ENCODE measurements at places on chromosomes 3 and 15.

- H3K36me3 ChIP-seq = no peaks in the 10 kb centered on the region
- DNase-seq = no peak
- H3K4me1 ChIP-seq = no peaks in the 10 kb centered on the region
- no peak overlapping the region for H3K27ac ChIP-seq
- H3K4me3 ChIP-seq = no peak overlapping the region
Observed at GRCh38 chr15:95439922-95440376, 890.6 kb upstream of the NR2F2 start.

GRCh38 chr15:57503911-57504598, 87.6 kb upstream of the MYZAP start:
- peaks cover 52% of the 10 kb centered on the region for H3K4me1 ChIP-seq
- H3K27me3 ChIP-seq = no peaks in the 10 kb centered on the region
- no peak overlapping the region for H3K27ac ChIP-seq
- no peak for DNase-seq
- H3K4me3 ChIP-seq = no peak overlapping the region

DNA sequence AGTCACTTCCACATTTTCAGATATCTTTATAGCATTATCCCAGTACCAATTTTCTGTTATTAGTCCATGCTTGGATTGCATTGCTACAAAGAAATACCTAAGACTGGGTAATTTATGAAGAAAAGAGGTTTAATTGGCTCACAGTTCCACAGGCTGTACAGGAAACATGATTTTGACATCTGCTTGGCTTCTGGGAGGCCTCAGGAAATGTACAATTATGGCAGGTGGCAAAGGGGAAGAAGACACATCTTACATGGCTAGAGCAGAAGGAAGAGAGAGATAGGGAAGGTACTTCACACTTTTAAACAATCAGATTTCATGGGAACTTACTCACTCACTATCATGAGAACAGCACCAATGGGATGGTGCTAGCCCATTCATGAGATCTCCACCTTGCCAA, 172.3 kb upstream of the GPR149 start:
- H3K27ac ChIP-seq = no peak overlapping the region
- no peaks in the 10 kb centered on the region for H3K4me1 ChIP-seq
- no peak overlapping the region for H3K4me3 ChIP-seq
- no peaks in the 10 kb centered on the region for H3K27me3 ChIP-seq

- H3K27me3 ChIP-seq = no peaks in the 10 kb centered on the region
- H3K27ac ChIP-seq = peak overlapping the region; percentile 89
- H3K36me3 ChIP-seq = peaks cover 6% of the 10 kb centered on the region
- peaks cover 26% of the 10 kb centered on the region for H3K4me1 ChIP-seq
- no peak for DNase-seq
Observed at GRCh38 chr3:190534386-190534785, 20.5 kb downstream of the IL1RAP start.

GRCh38 chr15:88580532-88580931, 34.1 kb upstream of the DET1 start:
- no peak overlapping the region for H3K4me3 ChIP-seq
- H3K36me3 ChIP-seq = no peaks in the 10 kb centered on the region
- no peak overlapping the region for H3K27ac ChIP-seq
- peaks cover 2% of the 10 kb centered on the region for H3K27me3 ChIP-seq
- no peak for DNase-seq

- no peaks in the 10 kb centered on the region for H3K4me1 ChIP-seq
- no peak overlapping the region for H3K4me3 ChIP-seq
- H3K27ac ChIP-seq = no peak overlapping the region
- peaks cover 50% of the 10 kb centered on the region for H3K27me3 ChIP-seq
- H3K36me3 ChIP-seq = no peaks in the 10 kb centered on the region
Observed at GRCh38 chr15:77838595-77838994, 205.9 kb upstream of the LINGO1 start.

DNA sequence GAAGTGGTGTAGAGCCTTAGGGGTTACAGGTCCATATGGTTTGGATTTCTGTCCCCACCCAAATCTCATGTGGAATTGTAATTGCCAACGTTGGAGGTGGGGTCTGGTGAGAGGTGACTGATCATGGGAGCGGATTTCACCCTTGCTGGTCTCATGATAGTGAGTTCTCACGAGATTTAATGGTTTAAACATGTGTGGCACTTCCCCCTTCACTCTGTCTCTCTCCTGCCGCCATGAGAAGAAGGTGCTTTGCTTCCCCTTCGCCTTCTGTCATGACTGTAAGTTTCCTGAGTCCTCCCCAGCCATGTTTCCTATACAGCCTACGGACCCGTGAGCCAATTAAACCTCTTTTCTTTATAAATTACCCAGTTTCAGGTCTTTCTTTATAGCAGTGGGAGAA, 43.1 kb upstream of the MFGE8 start:
- no peak overlapping the region for H3K4me3 ChIP-seq
- no peaks in the 10 kb centered on the region for H3K27me3 ChIP-seq
- H3K36me3 ChIP-seq = no peaks in the 10 kb centered on the region

GRCh38 chr3:9976721-9977709, 9.6 kb downstream of the EMC3 start:
- H3K27ac ChIP-seq = peak overlapping the region; percentile 81
- H3K36me3 ChIP-seq = peaks cover 41% of the 10 kb centered on the region
- H3K27me3 ChIP-seq = no peaks in the 10 kb centered on the region
- DNase-seq = peak; percentile 75
- no peak overlapping the region for H3K4me3 ChIP-seq
- H3K4me1 ChIP-seq = peaks cover 15% of the 10 kb centered on the region

GRCh38 chr3:181609030-181609767, 102.5 kb upstream of the SOX2 start:
- H3K27me3 ChIP-seq = no peaks in the 10 kb centered on the region
- no peak for DNase-seq
- peaks cover 38% of the 10 kb centered on the region for H3K4me1 ChIP-seq
- no peak overlapping the region for H3K4me3 ChIP-seq

DNA sequence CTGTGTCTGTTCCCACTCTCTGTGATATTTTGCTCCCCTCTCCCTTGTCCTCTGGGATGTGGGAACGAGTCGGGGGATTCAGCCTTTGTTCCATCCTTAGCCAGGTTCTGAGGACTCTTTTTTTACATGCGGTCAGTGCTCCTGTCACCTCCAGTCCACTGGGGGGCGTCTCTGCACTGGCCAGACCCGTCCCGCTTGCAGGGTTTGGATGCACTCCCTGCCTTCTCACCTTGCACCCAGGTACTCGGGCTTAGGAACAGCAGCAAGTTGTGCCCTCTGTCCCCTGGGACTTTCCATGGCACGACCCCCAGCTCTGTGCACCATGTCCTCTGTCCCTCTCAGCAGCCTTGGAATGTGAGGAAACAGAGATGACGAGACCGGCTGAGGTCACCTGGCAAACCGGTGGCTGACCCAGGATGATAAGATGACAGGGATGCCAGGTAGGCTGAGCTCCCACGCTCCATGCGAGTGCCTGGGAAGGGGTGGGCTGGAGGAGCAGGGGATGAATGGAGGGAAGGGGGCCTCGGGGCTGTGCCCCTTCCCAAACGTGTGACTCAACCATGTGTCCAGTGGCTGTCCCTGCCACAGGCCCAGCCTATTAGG, 27.3 kb upstream of the FGD5 start:
- H3K4me3 ChIP-seq = no peak overlapping the region
- no peak overlapping the region for H3K27ac ChIP-seq
- no peaks in the 10 kb centered on the region for H3K4me1 ChIP-seq
- DNase-seq = no peak

DNA sequence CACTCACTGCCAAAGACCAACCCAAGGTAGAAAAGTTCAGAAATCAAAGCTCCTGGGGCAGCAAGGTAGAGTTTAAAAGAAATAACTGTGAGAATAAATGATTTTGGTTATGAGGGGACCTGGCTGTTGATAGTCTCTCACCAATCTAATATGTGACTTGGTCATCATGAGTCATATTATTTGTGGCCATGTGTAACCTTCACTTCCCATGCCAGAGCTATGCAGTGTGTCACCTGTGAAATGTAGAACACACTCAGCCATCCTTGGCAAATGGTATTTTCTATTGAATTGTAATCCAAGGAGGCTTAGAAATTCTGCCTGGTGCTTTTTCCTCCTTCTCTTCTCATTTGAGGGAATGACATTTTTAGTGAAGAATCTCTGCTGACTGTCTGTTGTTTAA, 184.2 kb upstream of the STAC start:
- no peaks in the 10 kb centered on the region for H3K4me1 ChIP-seq
- H3K27me3 ChIP-seq = 0 out of 2 replicates have a peak, but pooled peaks cover 3% of the 10 kb centered on the region
- no peak overlapping the region for H3K4me3 ChIP-seq

DNA sequence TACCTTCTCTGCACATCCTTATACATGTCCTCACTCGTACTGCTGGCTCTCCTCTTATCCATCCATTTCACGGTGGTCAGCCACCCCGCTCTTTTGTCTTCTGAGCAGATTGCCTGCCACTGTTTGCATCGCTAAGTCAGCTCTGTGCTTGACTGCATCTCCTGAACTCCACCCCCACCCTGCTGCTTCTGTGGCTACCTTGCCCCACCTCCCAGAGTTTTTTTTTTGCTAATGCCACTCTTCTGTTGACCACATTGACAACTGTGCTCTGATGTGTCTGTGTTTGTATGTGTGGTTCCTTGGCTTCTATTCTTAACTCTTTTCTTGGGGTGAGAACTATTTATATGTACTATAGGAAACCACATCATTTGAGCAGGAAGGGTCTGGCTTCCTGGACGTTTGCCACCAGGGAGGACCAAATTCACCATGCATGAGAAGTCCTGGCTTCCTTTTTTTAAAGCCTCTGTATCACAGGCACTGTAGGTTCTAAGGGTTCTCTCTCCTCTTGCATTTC, 12.8 kb upstream of the MTMR10 start:
- H3K27me3 ChIP-seq = peaks cover 4% of the 10 kb centered on the region
- peak; percentile 10 for DNase-seq
- no peaks in the 10 kb centered on the region for H3K36me3 ChIP-seq

DNA sequence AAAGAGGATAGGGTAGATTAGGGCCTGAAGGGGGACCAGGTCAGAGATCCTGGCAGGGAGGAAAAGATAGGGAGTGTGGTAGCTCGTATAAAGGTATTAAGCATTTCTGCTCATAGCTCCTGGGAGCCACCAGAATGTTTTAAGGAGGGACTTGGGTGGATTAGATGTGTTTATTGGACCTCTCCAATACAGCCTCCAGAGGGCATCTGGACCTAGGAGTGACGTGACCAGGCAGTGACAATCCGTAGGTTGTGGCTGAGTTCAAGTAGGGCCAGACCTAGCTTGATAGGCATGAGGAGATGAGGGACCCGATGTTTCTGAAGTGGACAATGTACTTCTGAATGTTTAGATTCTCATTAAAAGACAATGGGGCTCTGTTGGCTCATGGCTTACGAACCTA, 435.2 kb downstream of the MCTP2 start:
- no peak for DNase-seq
- H3K27me3 ChIP-seq = no peaks in the 10 kb centered on the region
- H3K36me3 ChIP-seq = no peaks in the 10 kb centered on the region
- H3K4me1 ChIP-seq = no peaks in the 10 kb centered on the region
- H3K4me3 ChIP-seq = no peak overlapping the region

GRCh38 chr3:43907508-43907858, 216.7 kb downstream of the ABHD5 start:
- H3K27me3 ChIP-seq = no peaks in the 10 kb centered on the region
- H3K4me3 ChIP-seq = no peak overlapping the region
- no peaks in the 10 kb centered on the region for H3K4me1 ChIP-seq
- no peaks in the 10 kb centered on the region for H3K36me3 ChIP-seq
- H3K27ac ChIP-seq = no peak overlapping the region

Data from SJSA1 (cell line).